Uterus (tissue), 4 donors: ENCODE measurements at places on chromosomes 4 and X. TPM values are rescaled to one million over a fixed set of nuclear protein-coding genes. Genes with fewer than 3 reads are reported as not detected.

GRCh38 chrX:68232206-68232605 is 201.1 kb downstream of the OPHN1 start:
- DNase-seq: no peak
- no peaks in the 10 kb centered on the region for H3K4me1 ChIP-seq
- no peaks in the 10 kb centered on the region for H3K36me3 ChIP-seq

DNA sequence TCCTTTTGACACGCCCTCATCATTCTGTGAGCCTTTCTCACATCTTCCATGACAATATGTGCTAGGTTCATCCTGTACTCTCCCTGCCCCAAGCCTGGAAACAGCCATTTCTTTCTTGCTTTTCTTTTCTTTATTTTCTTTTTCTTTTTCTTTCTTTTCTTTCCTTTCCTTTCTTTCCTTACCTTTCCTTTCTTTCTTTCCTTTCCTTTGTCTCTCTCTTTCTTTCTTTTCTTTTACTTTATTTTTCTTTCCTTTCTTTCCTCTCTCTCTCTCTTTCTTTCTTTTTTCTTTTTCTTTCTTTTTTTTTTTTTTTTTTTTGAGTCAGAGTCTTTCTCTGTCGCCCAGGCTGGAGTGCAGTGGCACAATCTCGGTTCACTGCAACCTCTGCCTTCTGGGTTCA is 14.6 kb downstream of the PPP1R3F start:
- DNase-seq: no peak
- H3K4me3 ChIP-seq: no peak overlapping the region
- H3K4me1 ChIP-seq: no peaks in the 10 kb centered on the region
- no peaks in the 10 kb centered on the region for H3K27me3 ChIP-seq
- H3K36me3 ChIP-seq: no peaks in the 10 kb centered on the region

DNA sequence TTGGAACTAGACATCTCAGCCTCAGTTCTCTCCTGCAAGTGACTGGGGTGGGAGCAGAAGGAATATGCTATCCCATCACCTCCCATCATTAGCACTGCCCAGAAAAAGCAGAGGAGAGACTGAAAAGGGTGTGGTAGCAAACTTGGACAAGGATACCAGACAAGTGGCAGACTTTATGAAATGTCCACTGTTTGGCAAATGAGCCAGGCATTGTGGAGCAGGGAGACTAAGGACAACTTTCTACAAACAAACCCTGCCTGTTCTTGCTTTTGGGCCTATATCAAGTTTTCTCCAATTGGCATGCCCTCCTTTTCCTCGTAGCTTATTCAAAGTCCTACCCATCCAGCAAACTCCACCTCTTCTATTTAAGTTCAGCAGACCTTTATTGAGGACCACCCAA is 41.6 kb downstream of the ZCCHC12 start:
- H3K4me1 ChIP-seq: no peaks in the 10 kb centered on the region
- no peaks in the 10 kb centered on the region for H3K27me3 ChIP-seq
- H3K4me3 ChIP-seq: no peak overlapping the region
- H3K27ac ChIP-seq: no peak overlapping the region
- DNase-seq: no peak

- peak overlapping the region; percentile 89 for H3K27ac ChIP-seq
- H3K4me3 ChIP-seq: peak overlapping the region; percentile 73
- H3K36me3 ChIP-seq: no peaks in the 10 kb centered on the region
- no peak for DNase-seq
- no peaks in the 10 kb centered on the region for H3K27me3 ChIP-seq
Observed at GRCh38 chr4:105148356-105148755, 1.7 kb downstream of the TET2 start.

DNA sequence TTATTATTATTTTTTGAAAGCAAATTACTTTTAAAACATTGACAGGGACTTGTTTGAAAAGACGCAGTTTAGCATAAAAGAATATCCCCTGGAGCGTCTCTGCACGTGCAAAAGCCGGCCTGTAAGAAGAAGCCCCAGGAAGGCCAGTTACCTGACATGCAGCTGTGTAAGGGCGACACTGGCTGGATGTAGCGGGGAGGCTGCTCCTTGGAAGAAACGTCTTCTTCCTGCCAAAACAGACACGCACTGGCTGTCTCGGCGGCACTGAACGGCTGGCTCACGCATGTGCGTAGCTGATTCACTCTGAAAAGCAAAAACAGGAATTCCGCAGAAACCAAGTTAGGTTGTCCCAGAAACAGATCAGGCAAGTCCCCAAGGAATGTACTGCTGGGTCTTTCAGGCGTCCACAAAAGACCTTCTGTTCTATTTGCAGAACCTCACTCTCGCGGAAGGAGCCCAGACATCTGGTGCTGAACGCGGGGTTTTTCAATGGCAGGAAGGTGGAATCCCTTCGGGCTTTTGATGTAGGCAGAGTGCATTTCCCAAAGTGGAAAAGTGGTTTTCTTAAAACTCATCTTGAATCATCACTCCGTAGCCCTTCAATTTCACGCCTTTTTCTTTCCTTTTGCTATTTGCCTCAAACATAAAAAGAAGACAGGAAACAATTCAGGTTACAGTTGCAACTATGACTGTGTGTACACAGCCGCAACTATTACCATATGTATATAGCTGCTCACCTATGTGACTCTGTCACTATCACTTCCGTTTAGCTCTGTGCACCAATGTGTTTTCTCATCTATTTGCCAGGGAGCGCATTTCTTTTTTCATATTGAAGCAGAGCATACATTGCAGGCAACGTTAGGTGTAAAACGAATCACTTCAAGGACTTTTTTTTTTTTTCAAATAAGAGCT is 38.1 kb upstream of the ARSH start:
- H3K27ac ChIP-seq: no peak overlapping the region
- H3K27me3 ChIP-seq: no peaks in the 10 kb centered on the region
- H3K4me3 ChIP-seq: no peak overlapping the region
- H3K4me1 ChIP-seq: no peaks in the 10 kb centered on the region
- no peak for DNase-seq

DNA sequence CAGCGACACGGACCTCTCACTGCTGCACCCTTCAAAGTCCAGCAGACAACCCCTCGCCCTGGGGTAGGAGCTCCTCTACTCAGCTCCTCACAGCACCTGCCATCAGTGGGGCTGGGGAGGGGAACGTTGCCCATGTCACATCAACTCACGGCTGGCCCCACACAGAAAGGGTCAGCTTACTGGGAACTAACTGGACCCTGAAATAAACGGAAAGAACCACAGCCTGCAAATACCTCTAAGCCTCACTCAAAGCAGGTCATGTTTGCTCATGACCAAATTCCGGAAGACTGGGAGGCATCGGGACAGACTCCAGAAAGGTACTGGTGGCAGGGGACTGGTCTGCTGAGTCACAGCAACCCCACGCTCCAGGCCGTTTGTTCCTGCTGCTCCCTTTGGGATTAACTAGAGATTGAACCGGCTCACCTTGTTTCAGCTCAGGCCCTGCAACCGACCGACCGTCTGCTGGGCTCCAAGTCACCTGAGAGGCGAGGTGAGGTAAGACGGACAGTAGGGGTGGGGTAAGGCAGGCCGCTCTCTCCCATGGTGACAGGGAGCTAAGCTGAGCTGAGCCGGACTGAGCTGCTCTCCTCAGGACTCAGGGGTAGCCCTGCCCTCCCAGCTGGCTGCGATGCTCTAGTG is 5.6 kb downstream of the G6PD start:
- no peaks in the 10 kb centered on the region for H3K36me3 ChIP-seq
- DNase-seq: no peak
- H3K4me3 ChIP-seq: no peak overlapping the region

GRCh38 chrX:10327651-10328050 is 170.9 kb downstream of the CLCN4 start:
- H3K27me3 ChIP-seq: no peaks in the 10 kb centered on the region
- H3K36me3 ChIP-seq: no peaks in the 10 kb centered on the region
- H3K27ac ChIP-seq: no peak overlapping the region
- no peaks in the 10 kb centered on the region for H3K4me1 ChIP-seq

GRCh38 chr4:182643801-182644682 is 273.1 kb downstream of the DCTD start:
- H3K4me1 ChIP-seq: no peaks in the 10 kb centered on the region
- H3K27ac ChIP-seq: no peak overlapping the region
- no peak overlapping the region for H3K4me3 ChIP-seq
- no peak for DNase-seq
- H3K36me3 ChIP-seq: no peaks in the 10 kb centered on the region

DNA sequence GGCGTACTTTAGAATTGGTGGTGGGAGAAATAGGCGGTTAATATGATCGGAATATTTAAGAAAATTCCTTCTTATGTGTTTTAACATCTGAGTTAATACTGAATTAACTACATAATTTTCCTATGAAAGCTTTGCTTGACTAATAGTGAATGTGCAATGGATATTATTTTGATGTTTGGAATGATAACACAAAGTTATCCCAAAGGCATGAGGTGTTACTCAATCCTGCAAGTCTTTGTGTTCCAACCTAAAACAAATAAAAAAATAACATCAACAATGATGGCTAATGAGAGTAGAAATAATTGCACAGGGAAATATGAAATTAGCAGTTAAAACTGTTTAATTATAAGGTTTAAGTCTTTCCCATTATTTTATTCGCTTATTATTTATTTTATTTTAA is 183.6 kb upstream of the ARSJ start:
- H3K27ac ChIP-seq: no peak overlapping the region
- no peak for DNase-seq
- H3K4me3 ChIP-seq: no peak overlapping the region
- H3K36me3 ChIP-seq: no peaks in the 10 kb centered on the region
- H3K4me1 ChIP-seq: no peaks in the 10 kb centered on the region

- peaks cover 10% of the 10 kb centered on the region for H3K4me1 ChIP-seq
- no peaks in the 10 kb centered on the region for H3K27me3 ChIP-seq
- no peaks in the 10 kb centered on the region for H3K36me3 ChIP-seq
- no peak for DNase-seq
- no peak overlapping the region for H3K4me3 ChIP-seq
- peak overlapping the region; percentile 54 for H3K27ac ChIP-seq
Observed at GRCh38 chr4:107896646-107897045, 34.7 kb upstream of the CYP2U1 start.

GRCh38 chr4:42391355-42391664 is 6.0 kb upstream of the SHISA3 start:
- no peaks in the 10 kb centered on the region for H3K4me1 ChIP-seq
- H3K27me3 ChIP-seq: no peaks in the 10 kb centered on the region
- no peak for DNase-seq
- no peak overlapping the region for H3K4me3 ChIP-seq

DNA sequence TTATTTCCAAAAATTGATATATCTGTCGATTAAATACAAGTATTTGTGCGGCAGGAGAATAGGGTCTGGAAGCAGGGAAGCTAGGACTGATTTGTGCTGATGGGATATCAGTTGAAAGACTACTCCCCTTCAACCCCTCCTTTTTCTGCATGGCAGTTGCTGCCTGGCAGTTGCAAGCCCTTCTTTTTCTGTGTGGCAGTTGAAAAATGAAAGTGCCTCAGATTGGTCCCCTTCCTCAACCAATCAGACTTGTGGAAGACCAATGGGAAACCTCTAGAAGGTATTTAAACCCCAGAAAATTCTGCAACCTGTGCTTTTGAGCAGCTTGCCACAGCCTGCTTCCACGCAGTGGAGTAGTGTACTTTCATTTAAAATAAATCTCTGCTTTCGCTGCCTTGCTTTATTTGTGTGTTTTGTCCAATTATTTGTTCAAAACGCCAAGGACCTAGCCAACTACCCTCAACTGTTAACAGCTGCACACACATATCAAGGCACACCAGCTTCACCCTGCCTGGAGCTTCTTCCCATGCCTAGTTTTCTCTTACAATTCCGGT is 1.5 kb upstream of the TMA16 start:
- no peak for DNase-seq
- H3K4me3 ChIP-seq: no peak overlapping the region
- H3K27me3 ChIP-seq: no peaks in the 10 kb centered on the region
- no peaks in the 10 kb centered on the region for H3K4me1 ChIP-seq
- H3K36me3 ChIP-seq: no peaks in the 10 kb centered on the region
- no peak overlapping the region for H3K27ac ChIP-seq

DNA sequence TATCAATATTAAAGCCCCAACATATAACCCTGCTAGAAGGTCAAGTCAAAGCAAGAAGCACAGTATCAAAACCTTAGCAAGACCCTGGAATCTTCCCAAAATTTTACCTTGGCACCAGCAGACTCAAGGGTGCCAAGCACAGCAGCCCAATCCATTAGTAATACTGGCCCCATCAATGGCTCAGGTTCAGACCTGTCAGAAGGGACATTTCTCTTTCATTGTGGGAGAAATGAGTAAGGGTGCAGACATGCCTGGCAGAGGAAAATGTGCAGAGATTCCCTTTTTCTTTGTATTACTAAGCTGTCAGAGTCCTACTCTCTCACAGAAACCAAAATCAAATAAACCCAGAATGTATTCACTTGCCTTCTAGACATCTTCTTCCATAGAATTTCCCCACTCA is 203.9 kb downstream of the EVC2 start:
- no peak overlapping the region for H3K27ac ChIP-seq
- H3K4me1 ChIP-seq: no peaks in the 10 kb centered on the region
- H3K4me3 ChIP-seq: no peak overlapping the region
- no peaks in the 10 kb centered on the region for H3K36me3 ChIP-seq

GRCh38 chr4:96729641-96730040 is 889.7 kb downstream of the PDHA2 start:
- H3K27me3 ChIP-seq: no peaks in the 10 kb centered on the region
- no peaks in the 10 kb centered on the region for H3K4me1 ChIP-seq
- H3K27ac ChIP-seq: no peak overlapping the region
- no peak overlapping the region for H3K4me3 ChIP-seq
- no peaks in the 10 kb centered on the region for H3K36me3 ChIP-seq
- no peak for DNase-seq

- H3K27me3 ChIP-seq: no peaks in the 10 kb centered on the region
- no peaks in the 10 kb centered on the region for H3K4me1 ChIP-seq
- no peak overlapping the region for H3K4me3 ChIP-seq
- no peak for DNase-seq
- H3K27ac ChIP-seq: no peak overlapping the region
Observed at GRCh38 chrX:38636949-38637819, 75.8 kb downstream of the TSPAN7 start.

DNA sequence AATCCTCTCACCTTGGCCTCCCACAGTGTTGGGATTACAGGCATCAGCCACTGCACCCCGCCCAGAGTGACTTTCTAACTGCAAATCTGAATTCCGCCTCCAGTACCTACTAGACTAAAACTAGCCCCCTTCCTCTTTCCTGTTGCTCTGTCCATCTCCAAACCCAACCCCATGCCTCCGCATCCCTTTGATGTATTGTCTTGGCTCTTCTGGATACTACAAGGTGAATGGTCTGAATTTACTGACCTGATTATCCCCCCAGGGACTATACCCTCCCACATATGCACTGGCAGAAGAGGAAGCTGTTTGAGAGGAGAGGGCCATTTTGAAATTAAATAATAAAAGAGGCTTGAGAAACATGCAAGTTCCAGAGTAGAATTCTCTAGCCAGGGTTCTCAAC is 17.7 kb upstream of the TFDP3 start:
- no peak overlapping the region for H3K4me3 ChIP-seq
- no peak overlapping the region for H3K27ac ChIP-seq
- H3K36me3 ChIP-seq: no peaks in the 10 kb centered on the region
- no peak for DNase-seq
- no peaks in the 10 kb centered on the region for H3K27me3 ChIP-seq

The NALF2 gene
- 0.35 TPM for total RNA-seq

The TCEAL2 gene
- total RNA-seq: 0.51 TPM

The CHST7 gene
- 7.5 TPM for total RNA-seq

The SLC26A1 gene
- 0.12 TPM for total RNA-seq

The RHOXF2 gene
- not detected for total RNA-seq

The SRPX2 gene
- 23.8 TPM for total RNA-seq

The TMSB15C gene
- 10.8 TPM for total RNA-seq

The GAB3 gene
- total RNA-seq: 6.7 TPM

The PTPN13 gene
- 79.2 TPM for total RNA-seq

The G3BP2 gene
- total RNA-seq: 43.2 TPM
